Activated naive CD4-positive, alpha-beta T cell (primary cell): ENCODE measurements at places on chromosomes 16 and 17.

DNA sequence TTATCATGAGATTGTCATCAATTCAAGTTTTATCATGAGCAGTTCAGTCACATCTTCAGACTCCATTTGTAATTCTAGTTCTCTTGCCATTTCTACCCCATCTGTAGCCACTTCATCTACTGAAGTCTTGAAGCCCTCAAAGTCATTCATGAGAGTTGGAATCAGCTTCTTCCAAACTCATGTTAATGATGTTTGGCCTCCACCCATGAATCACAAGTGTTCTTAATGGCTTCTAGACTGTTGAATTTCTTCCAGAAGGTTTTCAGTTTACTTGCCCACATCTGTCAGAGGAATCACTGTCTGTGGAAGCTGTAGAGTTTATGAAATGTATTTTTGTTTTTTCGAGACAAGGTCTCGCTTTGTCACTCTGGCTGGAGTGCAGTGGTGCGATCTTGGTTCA, 16.0 kb downstream of the NSRP1 start:
- no peak for DNase-seq

DNA sequence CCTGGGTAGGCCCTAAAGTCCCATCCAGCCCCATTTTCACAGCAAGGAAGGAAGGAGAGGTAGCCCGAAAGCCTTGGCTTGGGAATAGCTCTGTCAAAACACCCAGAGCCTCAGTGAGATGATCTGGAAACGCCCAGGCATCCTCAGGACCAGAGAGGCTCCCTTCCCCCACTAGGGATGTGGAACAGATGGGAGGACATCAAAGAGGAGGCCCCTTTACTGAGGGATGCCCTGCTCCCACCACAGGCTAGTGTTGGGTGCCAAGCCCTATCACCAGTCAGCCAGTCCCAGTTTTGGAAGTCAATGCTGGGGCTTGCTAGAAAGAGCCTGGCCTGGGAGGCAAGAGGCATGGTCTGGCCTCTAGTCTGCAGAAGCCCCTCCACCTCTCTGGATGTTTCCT, 4.7 kb downstream of the TPPP3 start:
- no peak for DNase-seq

GRCh38 chr16:88406096-88407041, 23.6 kb downstream of the ZNF469 start:
- no peak for DNase-seq

GRCh38 chr16:626787-627453, 3.9 kb upstream of the WFIKKN1 start:
- DNase-seq: no peak

DNA sequence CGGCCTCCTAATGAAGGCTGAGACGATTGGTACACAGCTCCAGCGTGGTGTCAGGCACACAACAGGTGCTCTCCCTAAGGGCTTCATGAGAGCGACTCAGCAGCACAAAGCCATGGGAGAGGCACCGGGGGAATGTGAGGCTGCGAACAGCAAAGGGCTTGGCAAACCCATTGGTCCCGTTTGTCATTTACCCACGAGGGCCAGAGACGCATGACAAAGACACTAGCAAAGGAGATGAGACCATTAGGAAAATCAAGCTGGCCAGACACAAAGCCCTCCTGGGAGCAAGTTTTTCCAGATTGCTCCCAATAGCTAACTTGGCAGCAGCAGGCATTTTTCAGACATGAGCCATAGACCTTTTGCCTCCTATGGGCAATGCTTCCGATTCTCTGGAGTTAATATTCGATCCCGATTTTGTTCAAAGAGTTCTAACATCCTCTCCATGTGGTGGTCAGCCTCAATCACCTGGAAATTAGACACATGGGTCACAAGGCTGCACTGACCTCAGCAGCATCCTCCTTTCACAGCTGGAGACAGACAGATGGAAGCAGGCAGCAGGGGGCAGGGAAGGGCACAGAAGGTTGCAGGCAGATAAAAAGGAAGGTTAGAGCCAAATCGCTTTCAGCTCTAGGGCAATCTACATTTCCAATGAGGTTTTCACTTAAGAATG, 38.2 kb downstream of the TK2 start:
- no peak for DNase-seq

DNA sequence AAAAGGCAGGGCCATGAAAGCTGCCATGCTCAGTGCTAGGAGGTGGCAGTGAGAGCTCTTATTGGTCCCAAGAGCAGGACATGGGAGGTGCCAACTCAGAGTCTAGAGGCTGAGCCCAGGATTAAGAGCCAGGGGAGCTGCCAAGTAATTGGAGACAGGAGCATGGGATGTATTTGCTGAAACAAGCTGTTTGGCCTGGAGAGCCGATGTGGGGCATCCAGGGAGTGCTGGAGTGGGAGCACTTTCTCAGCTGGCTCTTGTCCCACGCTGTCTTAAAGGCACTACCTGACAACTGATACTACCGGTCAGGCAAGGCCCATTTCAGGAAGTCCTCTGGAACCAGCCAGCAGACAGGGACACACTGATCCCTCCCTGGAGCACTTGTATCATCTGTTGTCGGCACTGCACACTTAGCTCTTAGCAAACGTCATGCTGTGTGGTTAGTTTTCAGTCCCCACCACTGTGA, 19.3 kb downstream of the ANKFN1 start:
- no peak for DNase-seq

GRCh38 chr17:19004421-19005136, at the start of gene FAM83G:
Gene FAM83G (minus strand): TSS chr17:19004764. CDS start chr17:19004041, 723 bp downstream.
- peak; percentile 61 for DNase-seq

DNA sequence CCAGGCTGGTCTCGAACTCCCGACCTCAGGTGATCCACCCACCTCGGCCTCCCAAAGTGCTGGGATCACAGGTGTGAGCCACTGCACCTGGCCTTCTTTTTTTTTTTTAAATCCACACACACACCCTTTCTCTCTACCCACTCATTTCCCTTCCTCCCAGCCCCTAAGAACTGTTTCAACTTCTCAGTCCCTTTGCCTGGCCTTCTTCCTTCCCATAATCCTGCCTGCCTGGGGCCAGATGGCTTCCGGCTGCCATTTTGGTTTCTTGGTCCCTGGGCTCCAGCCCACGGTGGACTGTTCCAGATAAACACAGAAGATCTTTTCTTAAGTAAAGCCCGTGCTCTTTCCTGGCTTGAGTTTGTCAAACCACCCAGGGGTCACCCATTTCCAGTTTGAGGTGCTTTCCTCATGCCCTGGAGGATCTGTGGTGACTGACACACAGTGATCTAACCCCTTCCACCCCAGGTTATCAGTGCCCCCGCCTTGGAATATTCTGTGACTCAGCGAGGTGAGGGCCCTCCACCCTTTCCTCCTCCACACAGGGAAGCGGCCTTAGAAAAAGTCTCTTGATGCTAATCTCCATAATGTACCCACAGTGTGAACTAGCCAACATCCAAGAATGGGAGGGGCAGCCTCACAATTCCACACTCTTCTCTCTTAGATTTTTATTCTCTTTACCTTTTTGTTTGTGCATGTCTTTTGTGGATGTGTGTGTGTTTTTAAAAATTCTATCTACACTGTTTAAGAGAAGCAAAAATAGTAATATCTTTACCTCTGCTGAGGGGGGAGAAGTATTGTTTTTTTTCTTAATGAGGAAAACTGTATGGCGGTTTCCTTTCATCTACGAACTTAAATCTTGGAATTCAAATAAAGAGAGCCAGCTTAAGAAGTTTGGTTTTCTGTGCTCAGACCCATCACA, 60.0 kb downstream of the CRISPLD2 start:
- no peak for DNase-seq

GRCh38 chr17:726271-726919, 6.0 kb upstream of the TLCD3A start:
- DNase-seq: no peak

DNA sequence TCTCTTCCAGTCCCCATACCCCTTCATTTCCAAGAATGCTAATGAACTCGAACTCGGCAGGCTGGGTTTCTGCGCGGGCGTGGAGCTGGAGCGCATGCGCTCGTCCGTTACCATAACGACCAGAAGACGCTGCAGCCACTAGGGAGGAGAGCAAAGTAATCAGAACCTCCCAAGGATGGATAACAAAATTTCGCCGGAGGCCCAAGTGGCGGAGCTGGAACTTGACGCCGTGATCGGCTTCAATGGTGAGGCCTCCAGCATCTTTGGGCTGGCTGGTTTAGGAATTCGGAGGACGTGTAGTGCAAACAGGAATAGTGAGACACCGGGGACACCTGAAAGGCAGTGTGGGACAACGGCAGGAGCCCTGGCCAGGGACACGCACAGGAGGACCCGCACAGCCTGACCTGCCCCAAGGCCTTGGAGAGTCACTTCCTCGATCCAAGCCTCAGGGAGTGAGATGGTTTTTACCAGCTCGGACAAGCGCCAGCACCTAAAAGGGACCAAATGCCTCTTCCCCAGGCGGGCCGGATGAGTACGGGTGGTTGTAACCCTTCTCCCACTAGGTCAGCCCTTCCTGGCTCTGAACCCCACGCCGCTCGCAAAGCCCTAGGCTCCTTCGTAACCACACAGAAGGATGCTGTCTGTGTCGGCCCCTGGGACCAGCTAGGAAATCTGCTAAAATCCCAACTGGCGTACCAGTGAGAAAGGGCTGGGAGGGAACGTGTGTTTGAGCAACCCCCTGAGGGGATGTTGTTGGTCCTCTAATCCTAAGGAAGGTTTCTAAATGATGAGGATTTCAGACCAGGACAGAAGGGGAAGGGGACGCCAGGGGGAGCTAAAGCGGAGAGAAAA, at the start of gene CFAP52:
CFAP52 (plus strand) TSS at position 122 of the 852 bp plus-strand sequence; CDS start at position 176, 54 bp downstream.
- peak; percentile 43 for DNase-seq

DNA sequence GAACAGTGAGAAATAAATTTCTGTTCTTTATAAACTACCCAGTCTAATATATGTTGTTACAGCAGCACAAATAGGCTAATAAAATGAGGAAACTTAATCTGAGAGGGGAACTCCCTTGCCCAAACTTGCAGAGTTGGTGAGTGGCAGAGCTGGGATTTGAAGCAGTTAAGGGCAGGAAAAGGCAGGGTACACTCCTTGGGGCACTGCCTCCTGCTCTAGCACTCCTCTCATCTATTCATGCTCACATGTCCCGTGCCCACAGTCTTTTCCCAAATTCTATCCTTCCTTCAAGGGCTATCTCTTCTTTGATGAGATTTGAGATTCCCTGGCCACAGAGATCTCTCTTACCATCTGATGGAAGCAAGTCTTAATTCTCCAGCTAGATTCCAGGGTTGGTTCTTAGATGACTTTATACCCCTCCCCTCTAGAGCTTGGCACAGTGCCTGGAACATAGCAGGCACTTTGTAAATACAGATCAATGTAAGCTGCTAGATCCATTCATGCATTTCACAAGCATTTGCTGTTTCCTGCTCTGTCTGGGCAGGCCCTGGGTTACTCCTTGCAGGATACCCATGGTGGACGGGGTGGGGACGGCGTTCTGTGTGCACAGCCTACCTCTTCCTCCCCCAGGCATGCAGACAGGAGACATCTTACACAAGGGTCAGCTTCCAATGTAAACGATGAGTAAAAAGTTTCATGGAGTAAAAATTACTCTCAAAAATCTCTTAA, 39.2 kb upstream of the ABCC12 start:
- no peak for DNase-seq

GRCh38 chr17:36008998-36009665, 7.8 kb upstream of the CCL15 start:
- no peak for DNase-seq

DNA sequence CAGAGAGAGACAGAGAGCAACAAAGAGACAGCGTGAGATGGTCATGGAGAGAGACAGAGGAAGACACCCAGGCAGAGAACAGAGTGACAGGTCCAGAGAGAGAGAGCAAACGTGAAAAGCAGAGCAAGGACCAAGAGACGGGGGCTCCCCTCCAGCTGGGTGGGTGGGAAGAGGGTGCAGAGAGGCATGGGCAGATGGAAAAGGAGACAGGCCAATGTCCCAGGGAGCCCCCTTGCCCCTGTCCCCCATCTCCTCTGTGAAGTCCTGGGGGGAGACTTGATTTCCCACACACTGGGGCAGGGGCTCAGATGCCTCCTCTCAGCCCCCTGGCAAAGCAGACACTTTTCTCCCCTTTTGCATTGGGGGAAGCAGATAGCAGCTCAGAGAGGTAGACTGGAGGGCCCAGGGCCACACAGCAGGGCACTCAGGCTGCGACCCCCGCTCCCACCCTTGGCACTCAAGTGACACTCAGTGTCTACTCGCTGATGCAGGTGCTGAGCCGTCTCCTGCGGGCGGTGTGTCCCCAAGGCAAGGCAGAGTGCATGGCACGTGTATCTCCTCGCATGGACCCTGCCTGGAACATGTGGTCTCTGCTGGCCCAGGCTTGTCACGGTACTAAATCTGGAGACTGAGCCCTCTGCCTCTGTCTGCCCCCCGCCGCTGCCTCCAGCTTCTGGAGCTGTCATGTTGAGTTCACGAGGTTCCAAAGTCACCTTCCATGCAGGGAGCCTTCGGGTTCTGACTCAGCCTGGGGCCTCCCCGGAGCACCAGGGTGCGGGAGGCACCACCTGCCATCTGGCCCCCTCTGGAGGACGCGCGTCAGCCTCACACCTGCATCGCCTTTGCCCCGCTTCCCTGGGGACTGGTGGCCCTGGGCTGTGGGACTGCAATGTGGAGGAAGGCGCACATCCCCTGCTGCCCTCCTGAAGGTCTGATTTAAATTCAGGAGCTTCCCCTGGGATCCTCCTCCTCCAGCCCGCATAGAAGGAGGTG, 215.9 kb upstream of the GSE1 start:
- DNase-seq: no peak

GRCh38 chr16:68889508-68890150, 46.3 kb downstream of the TANGO6 start:
- no peak for DNase-seq

- no peak for DNase-seq
Measured at GRCh38 chr17:55120651-55121050, 144.1 kb upstream of the HLF start.

GRCh38 chr17:39271546-39271945, 45.8 kb upstream of the STAC2 start:
- DNase-seq: no peak

- DNase-seq: no peak
Measured at GRCh38 chr17:19448341-19449268, 37.6 kb downstream of the RNF112 start.

- DNase-seq: no peak
Measured at GRCh38 chr17:6035801-6036394, 34.3 kb upstream of the WSCD1 start.

DNA sequence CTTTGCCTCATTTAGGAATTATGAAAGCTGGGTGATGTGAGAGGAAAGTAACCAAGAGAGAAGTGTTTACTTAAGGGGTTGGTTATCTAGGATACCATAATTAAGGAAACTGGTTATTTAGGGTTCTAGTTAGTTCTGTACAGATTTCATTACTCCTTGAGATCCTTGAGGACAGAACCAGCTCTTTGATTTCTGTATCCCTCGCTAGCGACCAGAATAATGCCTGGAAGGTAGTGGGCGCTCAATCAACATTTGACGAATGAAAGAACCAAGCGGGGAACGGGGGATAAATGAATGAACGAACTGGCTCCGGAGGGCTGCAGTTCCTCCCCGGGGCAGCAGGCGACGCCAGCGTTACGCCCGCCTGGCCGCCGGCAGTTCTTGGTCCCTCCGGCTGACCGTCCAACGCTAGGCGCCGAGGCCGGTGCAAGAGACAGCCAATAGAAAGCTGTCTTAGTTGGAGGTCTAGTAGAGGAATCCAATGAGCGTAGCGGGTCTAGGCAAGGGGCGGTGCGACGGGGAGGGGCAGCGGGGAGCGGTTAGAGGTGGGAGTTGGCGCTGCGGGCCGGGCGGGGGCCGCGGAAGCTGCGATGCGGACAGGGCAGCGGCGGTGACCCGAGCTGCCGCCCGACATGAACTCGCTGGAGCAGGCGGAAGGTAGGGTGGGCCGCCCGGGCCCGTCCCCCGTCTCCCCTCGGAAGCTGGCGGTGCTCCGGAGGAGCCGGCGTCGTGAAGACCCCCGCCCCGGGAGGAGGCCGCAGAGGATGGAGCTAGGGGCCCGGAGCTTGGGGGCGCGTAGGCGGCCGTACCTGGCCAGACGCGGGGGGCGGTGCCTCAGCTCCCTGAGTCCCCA, at the start of gene CNEP1R1:
CNEP1R1 (plus strand) TSS at position 542 of the 853 bp plus-strand sequence; CDS start at position 633, 91 bp downstream.
- peak; percentile 85 for DNase-seq

- DNase-seq: no peak
Measured at GRCh38 chr17:6853764-6854442, 22.4 kb upstream of the TEKT1 start.
